ENCODE measurements at places on chromosomes 1 and 21.

DNA sequence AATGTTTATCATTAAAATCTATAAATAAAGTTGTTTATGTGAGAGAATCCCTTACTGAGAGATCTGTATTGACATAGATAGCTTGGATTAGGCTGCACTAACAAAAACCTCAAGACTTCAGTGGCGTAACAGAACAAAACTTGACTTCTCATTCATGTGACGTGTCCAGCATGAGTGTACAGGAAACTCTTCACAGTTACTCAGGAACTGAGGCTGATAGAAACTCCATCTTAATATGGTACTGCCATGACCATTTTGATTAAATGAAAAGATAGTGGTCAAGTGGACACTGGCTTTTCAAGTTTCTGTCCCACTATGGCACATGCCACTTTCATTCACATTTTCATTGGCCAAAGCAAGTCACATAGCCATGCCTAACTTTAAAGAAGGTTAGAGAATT lies 3.7 kb downstream of the ST3GAL3 start:
- DNase-seq, result no peak

- DNase-seq, result no peak
Observed at GRCh38 chr1:69321311-69321710, 246.4 kb upstream of the LRRC7 start.

- DNase-seq, result no peak
Observed at GRCh38 chr1:219317762-219318353, 144.2 kb downstream of the LYPLAL1 start.

GRCh38 chr21:36989699-36990507 lies 16.6 kb upstream of the RIPPLY3 start:
- peak; percentile 58 for DNase-seq

GRCh38 chr21:32337206-32337605 lies 38.6 kb downstream of the MRAP start:
- no peak for DNase-seq

DNA sequence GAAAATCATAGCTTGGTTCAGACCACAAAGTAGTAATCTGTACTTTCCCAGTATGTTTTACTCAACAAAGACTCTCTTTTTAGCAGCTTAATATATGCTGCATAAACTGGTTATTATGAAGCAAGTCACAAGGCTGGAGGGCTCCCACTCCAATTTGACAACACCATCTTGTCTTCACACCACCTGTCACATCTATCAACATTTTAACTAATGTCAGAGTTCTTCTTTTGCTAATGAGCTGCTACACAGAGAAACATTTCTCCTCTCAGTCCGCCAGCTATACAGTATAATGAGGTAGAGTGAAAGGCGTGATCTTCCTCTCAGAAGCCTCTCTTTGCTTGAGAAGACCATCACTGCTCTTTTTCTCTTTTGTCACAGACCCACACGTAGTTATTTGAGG lies 230.1 kb downstream of the BARHL2 start:
- DNase-seq, result no peak

- no peak for DNase-seq
Observed at GRCh38 chr1:173205146-173206051, 1.7 kb downstream of the TNFSF4 start.

DNA sequence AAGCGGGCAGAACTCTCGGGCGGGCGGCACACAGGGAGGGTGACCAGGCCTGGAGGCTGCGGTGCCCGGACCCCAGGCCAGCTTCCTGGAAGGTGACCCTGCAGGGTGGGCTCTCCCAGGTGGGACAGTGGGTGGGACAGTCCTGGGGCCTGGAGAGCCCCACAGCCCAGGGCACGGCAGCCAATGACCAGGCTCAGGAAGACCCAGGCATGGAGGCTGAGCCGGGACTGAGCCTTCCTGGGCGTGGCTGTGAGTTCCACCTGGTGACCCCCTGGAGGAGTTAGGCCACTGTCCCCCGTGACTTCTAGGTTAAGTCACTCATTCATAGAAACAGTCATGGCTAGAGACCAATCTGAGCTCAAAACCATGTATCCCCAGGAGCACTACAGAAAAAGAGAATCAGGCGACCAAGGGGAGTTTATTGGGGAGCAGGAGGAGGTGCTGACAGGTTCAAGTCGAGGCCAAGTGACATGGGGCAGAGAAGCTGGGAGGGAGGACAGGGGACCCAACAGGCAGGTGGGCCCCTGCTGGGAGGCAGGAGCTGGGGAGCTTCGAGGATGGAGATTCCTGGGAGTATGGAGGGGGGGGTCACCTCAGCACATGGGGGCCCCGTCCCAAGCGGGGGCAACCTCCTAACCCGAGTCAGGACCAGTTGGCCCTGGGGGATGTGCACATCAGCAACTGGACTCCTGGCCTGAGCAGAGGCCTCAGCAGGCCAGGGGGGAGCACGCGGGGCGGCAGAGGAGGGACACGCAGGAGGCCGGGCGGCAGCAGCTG lies 1.2 kb downstream of the KRTAP10-5 start:
- no peak for DNase-seq

- DNase-seq, result no peak
Observed at GRCh38 chr1:8019229-8019620, 6.9 kb downstream of the ERRFI1 start.

DNA sequence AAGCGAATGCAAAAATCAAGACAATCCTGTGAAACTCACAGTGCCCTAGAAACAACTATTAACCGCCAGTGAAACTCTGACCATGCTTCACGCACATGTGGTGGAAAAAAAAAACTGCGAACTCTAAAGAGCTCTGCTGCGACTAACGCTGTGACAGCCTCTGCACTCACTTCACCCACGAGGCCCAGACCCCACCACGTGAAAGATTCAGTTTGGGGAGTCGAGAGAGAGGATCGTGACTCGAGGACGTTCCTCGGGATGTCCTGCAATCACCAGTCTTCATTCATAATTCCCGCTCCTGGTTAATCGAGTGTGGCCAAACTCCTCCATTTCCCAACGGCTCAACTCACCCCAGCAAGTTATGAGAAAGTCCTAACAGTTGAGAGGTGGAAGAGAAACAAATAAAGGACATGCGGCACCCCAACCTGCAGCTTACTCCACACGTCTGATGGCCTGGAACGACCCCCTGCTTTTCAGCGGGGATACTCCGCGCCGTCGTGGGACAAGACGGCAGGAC lies 1.1 kb downstream of the SERBP1 start:
- DNase-seq, result no peak

DNA sequence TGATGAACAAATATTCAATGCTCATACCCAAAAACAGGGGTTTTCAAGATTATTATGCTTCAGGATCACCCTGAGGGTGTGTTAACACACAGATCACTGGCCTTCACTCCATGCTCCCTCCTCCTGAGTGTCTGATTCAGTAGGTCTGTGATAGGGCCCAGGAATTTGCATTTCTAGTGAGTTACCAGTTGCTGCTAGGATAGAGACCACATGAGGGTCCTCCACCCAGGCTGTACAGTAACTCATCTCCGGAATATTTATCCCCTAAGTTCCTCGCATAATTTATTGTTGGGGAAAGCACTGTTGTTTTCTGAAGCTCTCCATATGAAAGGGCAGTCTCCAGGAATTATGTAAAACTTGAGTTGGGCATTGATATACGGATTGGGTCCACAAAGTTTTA lies 1106.6 kb upstream of the B3GALT2 start:
- DNase-seq, result no peak

GRCh38 chr1:236502972-236503639 lies 20.7 kb upstream of the LGALS8 start:
- DNase-seq, result no peak

DNA sequence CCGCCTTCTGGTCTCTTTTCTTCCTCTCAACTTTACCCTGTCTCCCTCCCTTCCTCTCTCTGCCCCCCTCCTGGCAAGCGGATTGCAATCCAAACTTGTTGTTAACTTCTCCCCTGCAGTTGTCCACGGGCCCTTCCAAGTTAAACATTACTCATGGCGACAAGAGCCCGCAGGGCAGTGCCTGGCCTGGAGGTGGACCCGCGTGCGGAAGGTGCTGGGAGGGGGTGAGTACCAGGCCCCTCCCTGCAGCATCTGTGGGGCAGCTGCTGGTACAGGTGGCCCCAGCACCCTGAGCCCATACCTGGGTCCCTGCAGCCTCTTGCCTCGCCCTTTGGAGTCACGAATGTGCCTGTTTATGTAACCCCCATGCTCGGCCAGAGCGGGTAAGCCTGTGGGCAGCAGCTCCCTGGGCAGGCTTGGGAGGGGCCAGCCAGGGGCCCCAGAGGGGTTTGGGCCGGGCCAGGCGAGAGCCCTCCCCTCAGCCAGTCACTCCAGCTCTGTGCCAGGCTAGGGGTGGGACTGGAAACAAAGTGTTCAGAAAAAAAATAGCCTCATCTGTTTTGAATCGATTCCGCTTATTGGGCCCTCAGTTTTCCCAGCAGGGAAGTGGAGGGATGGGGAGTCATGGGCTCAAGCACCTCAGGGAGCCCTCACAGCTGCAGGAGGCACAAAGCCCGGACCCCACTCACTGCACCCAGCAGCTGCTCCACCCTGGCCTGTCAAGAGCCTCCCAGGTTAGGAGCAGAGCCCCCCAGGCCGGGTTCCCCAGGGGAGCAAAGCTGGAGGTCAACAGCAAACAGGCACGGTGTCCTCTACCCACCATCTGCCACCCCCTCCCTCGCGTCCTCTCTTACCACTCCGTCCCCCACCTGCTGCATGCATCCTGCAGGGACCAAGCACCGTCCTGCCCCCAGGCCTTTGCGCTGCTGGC lies 14.0 kb upstream of the FAAP20 start:
- DNase-seq, result no peak

DNA sequence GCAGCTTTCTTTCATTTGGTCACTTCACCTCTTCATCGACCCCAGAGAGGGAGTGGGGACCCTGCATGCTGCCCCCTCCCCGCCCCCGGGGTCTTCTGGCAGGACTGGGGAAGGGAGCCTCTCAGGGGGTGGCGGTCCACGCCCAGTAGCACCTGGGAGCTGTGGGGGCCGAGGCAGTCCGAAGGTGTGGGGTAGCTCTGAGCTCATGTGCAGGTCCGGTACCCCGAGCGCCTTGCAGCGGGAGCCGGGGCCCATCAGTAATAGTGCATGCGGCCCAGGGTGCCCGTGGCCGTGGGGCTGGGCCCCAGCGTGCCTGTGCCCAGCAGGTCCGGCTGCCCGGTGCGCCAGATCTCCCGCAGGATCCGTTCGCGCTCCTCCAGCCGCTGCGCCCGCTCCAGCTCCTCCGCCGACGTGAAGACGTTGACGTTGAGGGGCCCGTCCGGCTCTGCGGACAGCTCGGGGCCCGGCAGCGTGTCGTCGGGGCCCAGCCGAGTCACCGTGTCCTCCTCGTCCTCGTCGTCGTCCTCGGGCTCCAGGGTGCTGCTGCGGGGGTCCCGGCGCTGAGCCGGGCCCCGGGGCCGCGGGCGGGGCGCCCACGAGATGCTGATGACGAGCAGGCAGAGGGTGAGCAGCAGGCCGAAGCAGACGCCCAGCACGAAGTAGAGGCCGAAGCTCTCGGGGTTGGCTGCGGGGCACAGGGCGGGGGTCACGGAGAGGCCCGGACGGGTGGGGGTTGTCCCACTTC lies 1.2 kb downstream of the EVA1B start:
- no peak for DNase-seq

- no peak for DNase-seq
Observed at GRCh38 chr21:17610911-17611310, 1.8 kb downstream of the BTG3 start.

- no peak for DNase-seq
Observed at GRCh38 chr1:34904236-34905097, 25.0 kb downstream of the DLGAP3 start.

DNA sequence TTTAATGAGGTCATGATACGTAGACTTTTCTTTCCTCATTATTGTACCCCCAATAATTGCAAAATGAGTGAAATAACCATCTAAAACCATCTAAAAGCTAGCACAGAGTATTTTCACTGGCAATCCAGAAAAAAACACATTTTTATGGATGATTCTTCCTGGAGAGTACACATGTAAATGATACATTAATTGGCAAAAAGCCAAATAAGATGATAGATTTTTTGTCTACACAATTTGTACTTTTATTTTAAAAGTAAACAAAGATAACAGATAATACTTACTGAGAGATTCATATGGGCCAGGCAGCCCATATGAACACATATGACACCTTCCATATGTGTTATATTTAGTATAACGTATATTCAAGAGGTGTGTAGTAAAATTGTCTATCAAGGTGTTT lies 2.5 kb upstream of the KRTAP19-7 start:
- DNase-seq, result no peak

- DNase-seq, result no peak
Observed at GRCh38 chr1:152374451-152374850, 14.6 kb upstream of the FLG2 start.

DNA sequence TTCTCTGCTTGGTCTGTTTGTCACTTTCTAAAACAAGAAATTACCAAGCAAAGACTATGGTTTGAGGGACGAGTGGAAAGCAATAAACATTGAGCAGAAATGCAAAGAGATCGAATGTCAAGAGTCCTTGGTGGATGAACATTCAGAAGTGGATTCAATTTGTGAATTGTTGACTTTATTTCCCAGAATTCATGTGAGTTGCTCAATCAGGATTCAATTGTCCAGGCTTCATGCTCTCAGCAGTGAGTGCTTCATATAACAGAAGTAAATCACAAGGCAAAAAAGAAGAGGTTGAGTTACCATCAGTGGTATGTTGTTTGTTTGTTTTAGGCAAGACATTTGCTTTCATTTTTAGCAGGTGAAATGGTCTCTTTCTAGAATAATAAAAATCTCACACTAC lies 31.9 kb downstream of the NGF start:
- DNase-seq, result peak; percentile 73

- DNase-seq, result no peak
Observed at GRCh38 chr21:37331411-37331810, 35.2 kb upstream of the DYRK1A start.

- no peak for DNase-seq
Observed at GRCh38 chr1:110173466-110174105, 23.3 kb downstream of the SLC6A17 start.

GRCh38 chr1:222798975-222799374 lies 15.9 kb upstream of the DISP1 start:
- DNase-seq, result no peak

DNA sequence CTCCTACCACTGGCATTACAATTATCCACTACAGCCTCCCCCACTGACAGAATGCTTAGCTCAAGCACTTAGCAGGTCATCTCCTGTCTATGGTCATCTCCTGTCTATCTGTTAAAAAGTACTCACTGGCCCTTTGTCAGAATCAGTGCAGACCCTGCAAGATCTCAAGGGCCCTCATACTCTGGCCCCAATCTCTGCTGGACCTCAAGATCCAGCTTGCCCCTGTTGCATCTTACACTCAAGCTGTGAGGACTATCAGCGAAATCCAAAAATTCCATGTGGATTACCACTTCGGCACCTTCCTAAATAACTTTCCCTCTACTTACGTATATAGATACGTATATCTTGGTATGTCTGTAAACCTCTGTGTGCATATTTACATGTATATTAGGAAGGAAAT lies 101.6 kb downstream of the VAV3 start:
- no peak for DNase-seq

GRCh38 chr21:44354001-44354405 lies 582 bp downstream of the TRPM2 start:
- DNase-seq, result no peak

- DNase-seq, result no peak
Observed at GRCh38 chr21:38249696-38250278, 7.0 kb upstream of the KCNJ15 start.
